ENCODE measurements at places on chromosomes 4 and X. TPM values are rescaled to one million over a fixed set of nuclear protein-coding genes. Genes with fewer than 3 reads are reported as not detected.
A peak's percentile ranks its signal among the peaks of the same experiment; 100 is the strongest.

MAGEA2B gene
- total RNA-seq = 0.62 TPM

SYNPO2 gene
- total RNA-seq = 9.5 TPM

DNA sequence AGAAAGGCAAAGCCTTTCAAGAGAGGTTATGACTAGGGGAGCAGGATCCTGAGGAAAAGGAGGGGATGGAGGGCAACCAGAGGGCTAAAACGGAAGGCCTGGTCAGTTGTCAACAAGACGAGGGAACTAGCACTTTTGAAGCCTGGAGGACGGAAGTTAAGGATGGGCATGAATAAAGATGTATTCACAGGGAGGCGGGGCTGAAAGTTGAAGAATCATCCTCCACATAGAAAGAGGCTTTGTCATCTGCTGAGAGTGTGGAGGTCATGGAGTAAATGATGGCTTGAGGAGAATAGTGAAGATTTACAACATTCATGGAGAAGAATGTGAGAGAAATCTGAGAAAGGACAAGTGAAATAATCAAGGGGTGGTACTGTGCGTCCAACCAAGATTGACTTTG, 137.5 kb downstream of the MAGEB17 start:
- no peaks in the 10 kb centered on the region for H3K27me3 ChIP-seq
- no peak overlapping the region for H3K4me3 ChIP-seq
- no peak overlapping the region for H3K27ac ChIP-seq
- no peaks in the 10 kb centered on the region for H3K36me3 ChIP-seq
- no peak for DNase-seq
- H3K4me1 ChIP-seq = no peaks in the 10 kb centered on the region

- no peak overlapping the region for H3K4me3 ChIP-seq
- no peaks in the 10 kb centered on the region for H3K27me3 ChIP-seq
- H3K4me1 ChIP-seq = no peaks in the 10 kb centered on the region
Measured at GRCh38 chrX:148385471-148385870, 114.9 kb upstream of the AFF2 start.

TMEM150C gene
- total RNA-seq = 2.5 TPM

GRCh38 chr4:35760807-35761206, 483.5 kb downstream of the ARAP2 start:
- no peak overlapping the region for H3K4me3 ChIP-seq
- no peaks in the 10 kb centered on the region for H3K4me1 ChIP-seq
- no peaks in the 10 kb centered on the region for H3K36me3 ChIP-seq

- no peak for DNase-seq
- H3K36me3 ChIP-seq = no peaks in the 10 kb centered on the region
- H3K27ac ChIP-seq = no peak overlapping the region
- no peaks in the 10 kb centered on the region for H3K4me1 ChIP-seq
- H3K4me3 ChIP-seq = peak overlapping the region; percentile 36
Measured at GRCh38 chr4:48483777-48484493, 792 bp downstream of the SLC10A4 start.

DNA sequence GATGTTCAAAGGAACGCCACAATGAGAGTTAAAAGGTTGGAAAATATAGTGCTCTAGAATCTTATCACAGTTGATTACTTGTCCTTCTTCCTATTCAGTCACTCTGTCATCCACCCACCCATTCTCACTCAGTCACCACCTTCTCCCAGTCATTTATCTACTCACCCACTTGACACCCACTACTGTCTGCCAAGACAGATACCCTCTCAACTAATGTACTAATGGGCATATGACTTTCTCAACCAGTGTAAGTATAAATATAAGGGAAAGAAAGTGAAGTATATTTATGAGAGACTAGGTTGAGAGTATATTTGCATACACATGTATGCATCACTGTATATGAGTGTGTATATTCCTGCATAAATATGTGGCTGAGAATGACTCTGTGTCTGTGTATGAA, 20.0 kb downstream of the MID2 start:
- no peaks in the 10 kb centered on the region for H3K4me1 ChIP-seq
- H3K27me3 ChIP-seq = no peaks in the 10 kb centered on the region
- no peak overlapping the region for H3K4me3 ChIP-seq
- DNase-seq = no peak
- no peaks in the 10 kb centered on the region for H3K36me3 ChIP-seq

KLB gene
- total RNA-seq = 0.64 TPM

All from colonic mucosa (tissue), 4 donors.